ENCODE measurements at places on chromosomes 16 and 17.
A peak's percentile ranks its signal among the peaks of the same experiment; 100 is the strongest.

DNA sequence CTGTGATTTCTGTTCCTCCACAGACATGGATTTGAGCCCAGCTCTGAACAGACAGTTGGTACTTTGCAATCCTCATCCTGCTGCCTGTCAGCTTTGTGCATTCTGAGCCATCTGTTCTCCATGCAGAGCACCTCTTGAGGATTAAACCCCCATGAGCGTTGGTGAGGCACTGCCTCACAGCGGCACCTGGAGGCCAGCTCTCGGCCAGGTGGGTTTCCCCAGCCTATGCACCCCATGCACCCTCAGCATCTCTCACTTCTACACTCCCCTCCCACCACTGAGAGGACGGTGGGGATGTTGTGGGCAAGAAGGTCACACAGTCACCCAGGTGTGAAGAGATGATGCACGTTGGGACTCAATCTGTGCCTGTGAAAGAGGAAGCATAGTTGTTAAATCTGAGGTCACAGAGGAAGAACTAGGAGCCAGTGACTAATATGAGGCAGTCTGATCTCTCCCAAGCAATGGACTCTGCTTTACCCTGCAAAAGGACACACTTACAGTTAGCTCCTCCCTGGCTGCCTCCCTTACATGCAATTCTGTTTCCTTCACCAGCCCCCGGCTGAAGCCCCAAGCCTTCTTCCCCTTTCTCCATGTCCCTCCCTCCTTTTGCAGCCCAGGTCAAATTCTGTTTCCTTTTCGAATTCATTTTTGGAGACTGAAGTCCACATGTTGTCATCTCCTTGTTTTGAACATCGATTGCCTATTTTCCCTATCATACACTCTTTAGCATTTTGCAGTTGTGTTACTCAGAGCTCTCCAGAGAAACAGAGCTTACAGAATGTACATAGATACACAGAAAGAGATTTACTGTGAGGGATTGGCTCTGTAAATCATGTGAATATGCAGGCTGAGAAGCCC is 58.5 kb downstream of the HS3ST3B1 start:
- DNase-seq = no peak

DNA sequence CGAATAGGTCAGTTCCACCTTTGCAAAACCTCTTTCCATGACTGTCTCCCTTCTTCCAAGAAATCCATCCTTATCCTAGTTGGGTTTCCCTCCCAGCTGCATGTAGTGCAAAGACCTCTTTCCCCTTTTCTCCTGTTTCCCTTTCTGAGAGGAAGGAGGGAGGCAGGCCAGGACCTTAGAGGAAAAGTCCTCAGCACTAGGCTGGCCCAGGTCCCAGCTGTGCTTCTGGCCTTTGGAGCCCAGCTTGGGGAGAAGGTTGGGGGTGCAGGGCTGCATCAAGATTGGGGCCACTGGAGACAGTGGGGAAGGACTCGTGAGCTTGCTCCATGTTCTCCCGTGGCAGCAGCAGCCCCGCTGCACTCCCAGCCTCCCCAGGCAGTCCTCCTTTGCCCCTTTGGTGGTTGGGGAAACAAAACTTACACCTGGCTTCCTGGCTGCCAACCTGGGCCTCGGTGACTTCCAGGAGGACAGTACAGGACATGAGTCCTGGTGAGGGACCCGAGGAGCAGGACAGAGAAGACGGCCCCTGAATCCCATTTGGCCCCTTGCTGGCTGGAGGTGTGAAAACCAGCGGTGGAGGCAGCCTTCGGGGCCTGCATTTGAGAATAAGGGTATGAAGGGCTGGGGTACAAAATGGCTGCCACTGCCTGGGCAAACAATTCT is 481 bp downstream of the HEXIM2 start:
- DNase-seq = no peak

DNA sequence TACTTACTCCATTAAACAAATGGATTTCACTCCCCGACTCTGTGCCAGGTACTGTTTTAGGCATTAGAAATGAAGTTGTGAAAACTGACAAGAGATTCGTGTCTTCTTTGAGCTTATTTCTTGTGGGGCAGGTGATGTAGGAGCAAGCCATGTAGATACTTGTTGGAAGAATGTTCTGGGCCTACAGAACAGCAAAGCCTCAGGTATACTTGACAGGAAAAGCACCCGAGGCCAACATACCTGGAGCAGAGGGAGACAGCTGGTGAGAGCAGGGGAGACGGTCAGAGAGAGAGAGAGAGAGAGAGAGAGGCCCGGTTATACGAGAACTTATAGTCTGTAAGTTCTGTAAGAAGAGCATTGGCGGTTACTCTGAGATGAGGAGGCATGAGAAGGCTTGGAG is 110.8 kb downstream of the FTO start:
- DNase-seq = no peak

DNA sequence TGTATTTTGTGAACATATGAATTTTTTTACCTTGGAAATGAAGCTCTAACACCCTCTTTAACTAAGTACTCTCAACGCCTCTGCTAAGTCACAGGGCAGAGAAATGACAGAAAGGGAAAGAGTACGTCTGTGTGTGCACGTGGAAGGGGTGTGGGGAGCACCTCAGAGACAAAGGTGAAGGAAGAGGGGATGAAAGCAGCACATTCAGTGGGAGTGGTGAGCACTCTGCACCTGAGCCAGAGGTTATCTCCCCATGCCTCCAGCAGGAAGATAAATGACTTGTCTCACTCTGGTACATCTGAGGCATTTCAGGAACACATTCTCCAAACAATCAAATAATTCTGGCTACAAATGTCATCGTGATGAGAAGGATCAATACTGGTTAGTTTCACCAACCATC is 15.0 kb downstream of the GNA13 start:
- no peak for DNase-seq

- DNase-seq = no peak
These were observed 76.5 kb upstream of the RPL38 start for GRCh38 chr17:74126959-74127358.

GRCh38 chr17:8818654-8819330 is 19.6 kb upstream of the MFSD6L start:
- DNase-seq = no peak

GRCh38 chr16:30985401-30986128 is 558 bp downstream of the HSD3B7 start:
- no peak for DNase-seq

DNA sequence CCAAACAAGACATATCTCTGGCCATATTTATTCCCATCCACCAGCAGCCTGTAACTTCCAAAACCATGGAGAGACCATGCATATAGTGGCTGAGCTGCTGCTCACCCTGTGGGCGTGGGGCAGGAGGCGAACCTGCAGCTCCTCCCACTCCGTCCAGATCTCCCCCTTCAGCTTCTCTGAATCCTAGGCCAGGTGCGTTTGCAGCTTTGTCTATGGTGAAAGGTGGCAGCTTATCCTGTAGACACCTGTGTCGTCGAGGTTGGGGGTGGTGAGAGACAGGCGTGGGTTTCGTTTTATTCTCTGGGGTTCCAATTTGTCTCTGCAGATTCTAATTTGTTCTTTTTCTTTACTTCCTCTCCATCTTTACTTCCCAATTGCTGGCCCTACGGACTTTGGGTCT is 9.7 kb upstream of the ANKS4B start:
- no peak for DNase-seq

- DNase-seq = no peak
These were observed 195.1 kb downstream of the CCDC182 start for GRCh38 chr17:57550016-57550415.

DNA sequence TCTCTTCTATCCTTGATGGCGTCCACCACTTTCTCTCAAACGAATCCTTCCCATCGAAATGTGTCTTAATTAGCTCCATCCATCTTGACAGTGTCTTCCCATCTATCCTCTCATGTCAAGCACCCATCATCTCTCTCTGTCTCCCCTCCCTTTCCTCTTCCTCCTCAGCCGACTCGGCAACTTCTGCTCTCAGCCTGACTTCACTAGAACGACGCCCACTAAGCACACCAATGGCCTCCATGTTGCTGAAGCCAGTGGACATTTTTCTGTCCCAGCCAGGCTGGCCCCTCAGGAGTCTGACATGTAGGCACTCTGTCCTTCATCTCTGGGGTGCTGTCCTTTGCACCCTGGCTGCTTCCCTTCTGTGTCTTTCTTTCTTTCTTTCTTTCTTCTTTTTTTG is 2.5 kb upstream of the SPATA20 start:
- no peak for DNase-seq

DNA sequence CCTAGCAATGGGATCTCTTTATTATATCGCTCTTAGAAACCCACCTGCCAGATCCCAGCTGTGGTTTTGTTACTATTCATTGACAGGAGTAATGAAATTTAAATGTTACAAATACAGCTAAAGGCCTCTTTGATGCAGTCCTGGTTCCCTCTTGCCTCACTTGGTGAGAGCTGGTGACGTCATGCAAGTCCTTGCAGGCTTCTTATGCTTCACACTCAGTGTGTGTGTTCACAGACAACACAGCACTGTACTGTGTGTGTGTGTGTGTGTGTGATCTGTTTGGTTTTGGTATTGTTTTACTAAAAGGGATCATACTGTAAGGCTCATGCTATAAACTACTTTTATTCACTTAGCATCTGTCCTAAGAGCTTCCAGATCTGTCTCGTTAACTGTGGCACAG is 75.0 kb downstream of the USP22 start:
- DNase-seq = no peak

DNA sequence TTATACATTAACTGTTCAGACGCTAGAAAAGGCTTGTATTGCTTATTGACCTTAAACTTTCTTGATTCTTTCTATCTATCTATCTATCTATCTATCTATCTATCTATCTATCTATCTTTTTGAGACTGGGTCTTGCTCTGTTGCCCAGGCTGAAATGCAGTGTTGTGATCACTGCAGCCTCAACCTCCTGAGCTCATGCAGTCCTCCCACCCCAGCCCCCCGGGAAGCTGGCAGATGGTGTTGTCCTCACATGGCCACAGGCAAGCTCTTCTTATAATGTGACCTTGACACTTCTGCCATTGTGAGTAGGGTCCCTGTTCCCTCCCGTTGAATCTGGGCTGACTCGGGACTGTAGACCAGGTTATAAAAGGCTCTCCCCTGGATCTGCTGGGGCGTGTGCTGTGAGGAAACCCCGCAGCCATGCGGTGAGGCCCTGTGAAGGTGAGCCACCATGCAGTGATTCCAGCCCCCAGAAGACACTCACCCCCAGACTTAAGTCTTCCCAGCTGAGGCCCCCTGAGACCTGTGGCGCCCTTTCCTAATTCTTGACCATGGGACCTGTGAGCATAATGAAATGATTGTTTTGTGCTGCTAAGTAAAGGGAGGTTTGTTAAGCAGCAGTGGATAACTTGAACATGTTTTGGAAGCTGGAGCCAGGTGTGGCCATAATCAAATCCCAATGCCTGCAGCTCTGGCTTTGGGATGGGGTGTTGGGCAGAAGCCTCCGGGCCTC is 54.3 kb downstream of the RPTOR start:
- no peak for DNase-seq

- DNase-seq = no peak
These were observed 746.4 kb downstream of the CDH11 start for GRCh38 chr16:64375391-64375980.

DNA sequence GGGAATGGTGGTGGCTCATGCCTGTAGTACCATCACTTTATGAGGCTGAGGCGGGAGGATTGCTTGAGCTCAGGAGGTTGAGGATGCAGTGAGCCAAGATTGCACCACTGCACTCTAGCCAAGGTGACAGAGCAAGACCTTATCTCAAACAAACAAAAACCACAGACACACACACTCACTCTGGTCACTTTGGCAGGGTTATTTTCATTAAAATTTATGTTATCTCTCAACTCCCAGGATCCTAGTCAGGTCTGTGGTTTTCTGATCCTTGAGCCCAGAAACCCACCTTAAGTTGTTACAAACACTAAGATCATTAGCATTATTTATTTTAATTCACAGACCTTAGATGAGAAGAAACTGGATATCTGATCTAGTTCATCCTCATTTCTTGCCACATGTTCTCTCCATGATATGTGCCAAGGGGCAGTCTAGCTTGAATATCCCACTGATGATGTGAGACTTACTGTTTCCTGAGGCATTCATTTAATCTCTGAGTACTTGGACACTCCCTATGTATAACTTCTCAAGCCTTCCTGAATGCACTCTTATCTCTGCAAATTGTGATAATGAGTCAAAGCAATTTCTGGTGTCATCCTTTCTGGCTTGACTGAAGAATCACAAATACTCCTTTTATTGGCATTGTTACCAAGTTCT is 9.6 kb downstream of the ABHD15 start:
- DNase-seq = no peak

GRCh38 chr17:57468932-57469775 is 212.8 kb downstream of the MSI2 start:
- no peak for DNase-seq

GRCh38 chr16:56910654-56911539 is 21.0 kb upstream of the HERPUD1 start:
- no peak for DNase-seq

DNA sequence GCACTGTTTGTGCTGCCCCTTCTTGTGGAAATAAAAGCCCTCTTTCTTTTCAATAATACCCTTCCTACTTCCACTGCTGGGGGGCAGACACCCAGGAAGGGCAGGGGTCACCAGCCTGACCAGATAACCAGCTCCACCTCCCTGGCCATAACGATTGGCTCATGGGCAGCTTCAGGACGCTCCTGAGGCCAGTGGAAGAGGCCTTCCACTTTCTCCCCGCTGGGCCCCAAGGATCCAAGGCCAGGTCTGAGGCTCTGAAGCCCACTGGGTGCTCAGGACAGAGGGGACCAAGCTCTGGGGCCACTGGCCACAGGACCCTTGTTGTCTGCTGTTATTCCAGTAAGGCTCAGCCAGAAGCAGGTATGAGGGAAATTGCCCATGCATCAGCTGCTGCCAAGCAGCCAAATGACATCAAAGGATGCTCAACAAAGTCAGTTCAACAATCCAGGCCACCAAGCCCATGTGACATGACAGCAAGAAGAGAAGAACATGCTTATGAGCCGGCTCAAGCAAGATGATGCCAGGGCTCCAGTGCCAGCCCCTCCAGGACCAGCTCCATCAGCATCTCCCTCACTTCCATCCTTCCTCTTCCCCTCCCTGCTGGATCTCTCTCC is 238.8 kb downstream of the ZNF423 start:
- DNase-seq = no peak

DNA sequence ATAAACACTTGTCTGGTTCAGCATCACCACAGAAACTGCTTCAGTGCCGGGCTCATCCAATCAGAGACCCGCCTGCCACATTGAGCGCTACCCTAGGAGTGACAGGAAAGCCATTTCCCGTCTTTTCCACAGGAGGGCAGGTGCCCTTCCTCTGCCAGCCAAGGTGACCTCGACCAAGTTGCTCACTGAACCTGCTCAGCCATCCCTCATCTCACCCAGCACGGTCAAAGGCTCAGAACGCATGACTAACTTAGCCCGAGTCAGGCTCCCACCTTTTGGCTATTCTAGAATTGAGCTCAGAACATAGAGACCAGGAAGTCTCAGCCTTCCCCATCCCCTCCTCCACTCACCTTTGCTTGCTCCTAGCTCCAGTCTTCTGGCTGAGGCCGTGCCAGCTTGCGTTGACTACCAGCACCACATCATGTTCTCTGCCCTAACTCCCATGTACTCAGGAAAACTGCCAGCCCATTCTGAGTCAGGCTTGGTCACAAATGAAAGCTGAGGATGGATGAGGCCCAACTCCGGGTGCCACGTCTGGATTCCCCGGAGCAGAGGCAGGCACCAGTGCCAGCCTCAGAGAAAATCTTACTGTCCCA is 15.6 kb downstream of the MRPS23 start:
- DNase-seq = no peak

- no peak for DNase-seq
These were observed 169.3 kb downstream of the CDH13 start for GRCh38 chr16:82796047-82796446.

- DNase-seq = peak; percentile 22
These were observed 2.5 kb downstream of the TTLL6 start for GRCh38 chr17:48814504-48814903.

Data from stimulated activated CD4-positive, alpha-beta T cell treated with anti-CD3 and anti-CD28 coated beads, Interleukin-15, amount 100 ng/mL, for 1 hour (primary cell).